ENCODE measurements at places on chromosomes 11 and 22. TPM values are rescaled to one million over a fixed set of nuclear protein-coding genes. Genes with fewer than 3 reads are reported as not detected.

TSSK2 gene
- total RNA-seq = not detected

CNTF gene
- 0.83 TPM for total RNA-seq

PGA5 gene
- total RNA-seq = 1.1 TPM

KRTAP5-10 gene
- not detected for total RNA-seq

GAB2 gene
- 16.8 TPM for total RNA-seq

SEPTIN3 gene
- total RNA-seq = 3.3 TPM

TPBGL gene
- 3.0 TPM for total RNA-seq

LRRC75B gene
- 3.4 TPM for total RNA-seq

THY1 gene
- 4.5 TPM for total RNA-seq

TRIM44 gene
- 67.4 TPM for total RNA-seq

CNIH2 gene
- 1.2 TPM for total RNA-seq

GGTLC3 gene
- total RNA-seq = not detected

- H3K4me3 ChIP-seq = no peak overlapping the region
- no peaks in the 10 kb centered on the region for H3K27me3 ChIP-seq
- peaks cover 22% of the 10 kb centered on the region for H3K36me3 ChIP-seq
- H3K4me1 ChIP-seq = peaks cover 36% of the 10 kb centered on the region
- no peak overlapping the region for H3K27ac ChIP-seq
- no peak for DNase-seq
Measured at GRCh38 chr11:65643971-65644370, 6.1 kb downstream of the SIPA1 start.

GRCh38 chr11:117560780-117561530, 233.3 kb downstream of the CEP164 start:
- H3K4me1 ChIP-seq = no peaks in the 10 kb centered on the region
- no peak for DNase-seq
- H3K36me3 ChIP-seq = no peaks in the 10 kb centered on the region
- no peak overlapping the region for H3K27ac ChIP-seq

GRCh38 chr11:2208691-2209369, 37.2 kb upstream of the TH start:
- DNase-seq = no peak
- H3K36me3 ChIP-seq = no peaks in the 10 kb centered on the region
- no peaks in the 10 kb centered on the region for H3K4me1 ChIP-seq
- H3K27me3 ChIP-seq = peaks cover 3% of the 10 kb centered on the region

GRCh38 chr22:41229730-41230400, 10.9 kb downstream of the CHADL start:
- DNase-seq = no peak
- H3K4me3 ChIP-seq = no peak overlapping the region
- H3K36me3 ChIP-seq = no peaks in the 10 kb centered on the region
- peak overlapping the region; percentile 30 for H3K27ac ChIP-seq
- no peaks in the 10 kb centered on the region for H3K27me3 ChIP-seq

- no peak overlapping the region for H3K27ac ChIP-seq
- H3K27me3 ChIP-seq = no peaks in the 10 kb centered on the region
- H3K4me3 ChIP-seq = no peak overlapping the region
- H3K4me1 ChIP-seq = no peaks in the 10 kb centered on the region
- H3K36me3 ChIP-seq = no peaks in the 10 kb centered on the region
- no peak for DNase-seq
Measured at GRCh38 chr11:23959462-23959861, 537.4 kb upstream of the LUZP2 start.

GRCh38 chr11:76175783-76176182, 30.5 kb downstream of the WNT11 start:
- H3K4me1 ChIP-seq = no peaks in the 10 kb centered on the region
- DNase-seq = no peak
- H3K4me3 ChIP-seq = no peak overlapping the region
- H3K36me3 ChIP-seq = no peaks in the 10 kb centered on the region

DNA sequence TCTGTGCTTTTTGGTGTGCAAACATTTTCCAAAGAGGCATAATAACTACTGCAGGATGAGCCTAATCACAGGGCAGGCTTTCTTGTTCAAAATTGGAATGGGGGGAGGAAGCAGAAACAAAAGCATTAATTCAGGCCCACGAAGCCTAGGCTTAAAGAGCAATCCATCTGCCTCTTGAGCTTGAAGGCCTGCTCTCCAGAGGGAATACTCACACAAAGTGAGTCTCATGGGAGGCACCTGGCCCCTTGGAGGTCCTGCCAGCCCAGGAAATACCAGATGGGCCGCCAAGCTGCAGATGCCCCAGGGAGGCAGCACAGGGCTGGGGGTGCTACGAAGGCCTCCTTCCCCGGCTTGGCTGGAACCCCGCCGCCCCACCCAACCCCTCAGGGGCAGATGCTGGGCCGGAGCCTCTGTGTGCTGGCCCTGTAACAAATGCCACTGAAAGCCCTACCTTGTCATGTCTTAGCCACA, 39.3 kb upstream of the COMT start:
- no peak overlapping the region for H3K4me3 ChIP-seq
- H3K27ac ChIP-seq = no peak overlapping the region
- H3K4me1 ChIP-seq = no peaks in the 10 kb centered on the region
- no peaks in the 10 kb centered on the region for H3K27me3 ChIP-seq
- no peaks in the 10 kb centered on the region for H3K36me3 ChIP-seq

GRCh38 chr11:123580557-123581275, 73.7 kb downstream of the SCN3B start:
- no peak overlapping the region for H3K4me3 ChIP-seq
- peak; percentile 65 for DNase-seq
- peaks cover 34% of the 10 kb centered on the region for H3K4me1 ChIP-seq
- peak overlapping the region; percentile 48 for H3K27ac ChIP-seq

- H3K36me3 ChIP-seq = no peaks in the 10 kb centered on the region
Measured at GRCh38 chr11:72218251-72218745, 1.7 kb downstream of the FOLR2 start.

- DNase-seq = no peak
- H3K4me3 ChIP-seq = no peak overlapping the region
- no peak overlapping the region for H3K27ac ChIP-seq
- H3K4me1 ChIP-seq = no peaks in the 10 kb centered on the region
Measured at GRCh38 chr11:60966890-60967289, 4.6 kb upstream of the CD6 start.

GRCh38 chr11:60798631-60799030, 13.5 kb downstream of the MS4A10 start:
- no peaks in the 10 kb centered on the region for H3K4me1 ChIP-seq
- H3K27ac ChIP-seq = no peak overlapping the region
- peaks cover 6% of the 10 kb centered on the region for H3K27me3 ChIP-seq
- no peaks in the 10 kb centered on the region for H3K36me3 ChIP-seq
- H3K4me3 ChIP-seq = no peak overlapping the region

- H3K27me3 ChIP-seq = no peaks in the 10 kb centered on the region
- peaks cover 9% of the 10 kb centered on the region for H3K36me3 ChIP-seq
- DNase-seq = no peak
- peaks cover 5% of the 10 kb centered on the region for H3K4me1 ChIP-seq
Measured at GRCh38 chr11:17197431-17197898, 10.3 kb downstream of the PIK3C2A start.

- no peak overlapping the region for H3K4me3 ChIP-seq
- H3K4me1 ChIP-seq = peaks cover 15% of the 10 kb centered on the region
- no peaks in the 10 kb centered on the region for H3K36me3 ChIP-seq
- no peak overlapping the region for H3K27ac ChIP-seq
- no peak for DNase-seq
- no peaks in the 10 kb centered on the region for H3K27me3 ChIP-seq
Measured at GRCh38 chr11:61690706-61691379, 10.7 kb downstream of the DAGLA start.

- no peak overlapping the region for H3K4me3 ChIP-seq
- H3K4me1 ChIP-seq = no peaks in the 10 kb centered on the region
Measured at GRCh38 chr11:36019005-36019596, 75.2 kb downstream of the LDLRAD3 start.

DNA sequence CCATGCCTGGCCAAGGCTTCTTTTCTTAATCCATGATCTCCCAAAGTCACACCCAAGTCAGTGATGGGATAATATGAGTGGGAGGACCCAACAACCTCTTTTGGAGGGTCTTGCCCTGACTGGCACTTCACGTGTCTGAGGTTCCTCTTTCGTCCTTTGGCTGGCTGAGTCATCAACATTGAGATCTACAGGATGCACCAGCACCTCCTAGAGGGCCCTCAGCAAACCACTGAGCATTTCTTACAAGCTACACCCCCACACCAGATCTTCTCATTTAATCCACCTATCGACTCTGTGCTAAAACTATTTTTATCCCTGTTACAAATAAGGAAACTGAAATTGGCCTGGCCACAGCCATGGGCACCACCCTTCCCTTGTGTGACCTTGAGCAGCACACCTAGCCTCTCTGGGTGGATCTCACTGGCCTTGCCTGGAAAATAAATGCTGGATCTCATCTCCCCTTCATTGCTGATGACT, 63.4 kb downstream of the FLI1 start:
- H3K4me1 ChIP-seq = no peaks in the 10 kb centered on the region
- peak; percentile 20 for DNase-seq
- H3K27me3 ChIP-seq = no peaks in the 10 kb centered on the region
- H3K27ac ChIP-seq = no peak overlapping the region
- H3K4me3 ChIP-seq = no peak overlapping the region

- no peak overlapping the region for H3K4me3 ChIP-seq
- no peaks in the 10 kb centered on the region for H3K36me3 ChIP-seq
- H3K27ac ChIP-seq = no peak overlapping the region
Measured at GRCh38 chr11:1035577-1036283, 788 bp downstream of the MUC6 start.

DNA sequence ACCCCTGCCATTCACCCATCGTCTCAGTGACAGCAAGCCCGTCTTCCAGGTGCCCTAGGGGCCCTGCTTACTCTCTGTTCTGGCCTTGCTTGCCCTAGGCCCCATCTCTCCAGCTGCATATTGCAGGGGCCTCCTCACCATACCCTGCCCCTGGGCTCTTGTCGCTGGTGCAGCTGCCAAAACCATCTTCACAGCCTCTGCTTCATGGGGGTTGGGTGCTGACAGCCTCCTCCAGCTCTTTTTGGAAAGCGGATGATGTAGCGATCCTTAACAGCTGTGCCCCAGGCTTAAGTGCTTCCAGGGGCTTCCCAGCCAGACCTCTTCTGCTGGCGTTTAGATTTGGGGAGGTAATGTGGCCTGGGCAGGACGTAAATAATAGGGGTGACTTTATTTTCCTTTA, 61.2 kb upstream of the SUSD2 start:
- no peak overlapping the region for H3K27ac ChIP-seq
- no peak overlapping the region for H3K4me3 ChIP-seq
- no peak for DNase-seq
- no peaks in the 10 kb centered on the region for H3K27me3 ChIP-seq
- no peaks in the 10 kb centered on the region for H3K4me1 ChIP-seq

- peaks cover 29% of the 10 kb centered on the region for H3K36me3 ChIP-seq
- no peaks in the 10 kb centered on the region for H3K27me3 ChIP-seq
- H3K4me1 ChIP-seq = peaks cover 21% of the 10 kb centered on the region
- no peak for DNase-seq
- H3K27ac ChIP-seq = no peak overlapping the region
Measured at GRCh38 chr11:43907028-43907975, 26.7 kb downstream of the ALKBH3 start.

DNA sequence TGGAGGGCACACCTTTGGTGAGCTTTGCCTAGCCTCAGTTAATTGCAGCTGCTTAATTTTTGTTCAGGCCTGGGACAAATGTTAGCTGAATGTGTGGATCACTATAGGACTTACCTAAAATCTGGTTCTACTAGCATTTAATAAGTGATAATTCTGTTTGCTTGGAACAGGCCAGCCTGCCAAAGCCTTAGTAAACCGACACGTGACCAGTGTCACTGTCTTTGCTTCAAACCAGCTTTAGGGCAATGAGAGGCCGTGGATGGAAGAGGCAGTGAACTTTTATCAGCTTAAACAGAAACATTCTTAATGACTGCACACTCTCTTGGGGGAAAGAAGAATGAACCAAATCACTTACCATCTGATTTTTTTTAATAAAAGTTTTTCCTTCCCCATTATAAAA, 10.8 kb downstream of the PARVA start:
- no peak overlapping the region for H3K4me3 ChIP-seq
- H3K36me3 ChIP-seq = no peaks in the 10 kb centered on the region
- H3K27me3 ChIP-seq = no peaks in the 10 kb centered on the region
- H3K4me1 ChIP-seq = no peaks in the 10 kb centered on the region

DNA sequence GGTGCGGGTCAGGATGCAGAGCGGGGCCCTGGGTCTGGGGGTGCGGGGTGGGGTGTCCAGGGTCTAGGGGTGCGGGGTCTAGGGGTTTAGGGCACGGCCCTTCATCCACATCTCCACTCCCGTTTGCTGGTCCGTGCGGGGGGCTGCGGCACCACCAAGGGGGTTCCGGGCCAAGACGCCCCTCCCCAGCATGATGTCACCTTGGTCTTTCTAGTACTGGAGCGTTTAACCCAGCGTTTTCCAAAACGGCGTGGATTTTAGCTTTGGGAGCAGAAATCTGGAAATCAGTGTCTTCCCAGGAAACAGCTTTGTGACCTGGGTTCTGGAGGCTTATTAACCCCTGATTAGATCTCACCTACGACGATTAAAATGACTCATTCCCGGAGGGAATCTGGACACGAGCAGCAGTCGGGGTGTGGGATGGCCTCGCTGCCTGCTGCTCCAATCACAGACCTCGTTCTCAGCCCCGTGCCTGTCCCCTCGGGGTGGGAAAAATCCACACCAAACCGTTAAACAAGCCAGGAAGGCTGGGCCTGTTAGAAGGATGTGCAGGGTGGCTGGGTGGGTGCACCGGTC, 759 bp downstream of the AP2A2 start:
- peak; percentile 91 for DNase-seq
- peak overlapping the region; percentile 88 for H3K27ac ChIP-seq
- H3K4me3 ChIP-seq = no peak overlapping the region
- H3K27me3 ChIP-seq = no peaks in the 10 kb centered on the region

DNA sequence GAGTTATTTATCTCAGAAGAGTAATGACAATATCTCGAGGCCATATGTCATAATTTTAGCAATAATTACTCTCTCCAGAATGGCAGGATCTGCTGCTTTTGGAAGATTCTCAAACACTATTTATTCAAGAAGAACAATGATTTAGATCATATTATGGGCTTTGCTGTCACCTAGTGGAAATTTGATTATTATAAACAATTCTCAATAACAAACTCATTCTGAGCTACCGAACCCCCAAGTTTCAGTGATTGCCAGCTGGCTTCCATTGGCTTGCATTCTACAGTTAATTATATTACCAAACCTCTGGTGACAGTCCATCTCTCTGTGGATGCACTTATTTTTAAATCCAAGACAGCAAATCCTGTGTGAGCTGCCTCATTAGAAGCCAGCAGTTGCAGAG, 27.9 kb upstream of the SLC36A4 start:
- H3K4me3 ChIP-seq = no peak overlapping the region
- DNase-seq = no peak
- no peaks in the 10 kb centered on the region for H3K27me3 ChIP-seq
- H3K36me3 ChIP-seq = no peaks in the 10 kb centered on the region
- no peaks in the 10 kb centered on the region for H3K4me1 ChIP-seq

Measured in adrenal gland (tissue), 19 donors.